Activated T-cell treated with anti-CD3 and anti-CD28 coated beads, Interleukin-2, amount 50 U/mL, for 48 hours (primary cell): ENCODE measurements at places on chromosomes 16 and 17.
A peak's percentile ranks its signal among the peaks of the same experiment; 100 is the strongest.

DNA sequence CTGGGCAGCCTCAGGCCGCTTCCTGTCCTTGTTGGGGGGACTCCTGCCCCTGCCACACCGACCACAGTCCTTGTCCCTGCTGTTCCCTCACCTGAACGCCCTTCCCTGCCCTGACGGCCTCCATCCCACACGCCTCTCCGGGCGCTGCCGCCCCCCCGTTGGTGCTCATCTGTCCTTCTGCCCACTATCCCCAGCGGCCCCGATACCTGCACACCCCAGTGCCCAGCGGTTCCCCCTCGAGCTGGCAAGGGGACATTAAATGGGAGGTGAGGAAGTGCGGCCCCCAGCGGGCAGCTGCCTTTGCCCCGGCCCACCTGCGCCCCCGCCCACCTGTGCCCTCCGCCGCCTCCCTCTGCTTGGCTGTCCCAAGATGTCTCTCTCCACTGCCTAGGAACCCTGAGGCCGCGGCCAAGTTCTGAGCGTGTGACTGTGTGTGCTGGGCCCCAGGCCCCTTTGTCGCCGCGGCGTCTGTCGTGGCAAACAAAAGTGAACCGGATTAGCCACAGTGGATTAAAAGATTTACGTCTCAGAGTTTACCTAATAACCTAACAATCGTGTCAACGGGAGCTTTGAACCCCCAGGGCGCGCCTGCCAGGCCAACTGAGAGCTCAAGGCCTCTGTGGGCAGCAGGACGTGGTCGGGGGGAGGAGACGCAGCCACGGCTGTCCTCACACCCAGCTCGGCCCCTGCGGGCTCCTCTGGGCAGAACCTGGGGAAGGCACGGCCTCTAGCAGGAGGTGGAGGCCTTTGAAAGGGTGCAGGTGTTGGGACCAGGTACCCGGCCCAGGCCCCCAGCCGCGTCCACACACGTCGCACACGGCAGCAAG lies 7.6 kb upstream of the AXIN1 start:
- DNase-seq, result no peak

DNA sequence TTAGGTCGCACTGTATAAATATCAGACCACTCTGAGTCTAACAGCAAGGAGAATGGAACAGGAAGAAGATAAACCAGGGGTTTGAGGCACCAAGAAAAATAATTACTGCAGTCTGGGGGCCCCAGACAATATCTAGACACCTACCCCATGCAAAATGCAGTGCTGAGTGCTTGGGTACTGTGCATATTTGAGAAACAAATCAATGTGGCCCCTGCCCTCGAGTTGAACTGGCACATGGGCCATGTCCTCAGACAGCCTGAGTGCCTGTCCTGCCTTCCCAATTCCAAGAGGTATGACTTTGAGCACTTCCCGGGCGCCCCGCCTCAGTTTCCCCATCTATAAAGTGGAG lies 6.2 kb upstream of the CIITA start:
- DNase-seq, result no peak

DNA sequence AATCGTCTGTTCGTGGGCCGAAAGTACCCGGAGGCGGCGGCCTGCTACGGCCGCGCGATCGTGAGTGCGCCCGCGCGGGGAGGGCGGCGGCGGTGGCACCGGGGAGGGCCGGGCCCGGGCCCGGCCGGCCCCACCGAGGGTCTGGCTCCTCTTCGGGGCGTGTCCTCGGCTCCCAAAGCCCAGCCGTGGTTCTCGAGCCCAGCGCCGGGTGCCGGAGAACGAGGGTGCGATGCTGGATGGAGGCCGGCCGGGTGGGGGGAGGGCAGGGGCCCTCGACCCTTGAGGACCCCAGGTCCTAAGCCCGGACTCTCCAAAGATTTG lies 375 bp downstream of the STUB1 start:
- DNase-seq, result no peak

- peak; percentile 78 for DNase-seq
Measured at GRCh38 chr16:31427441-31428278, 500 bp downstream of the COX6A2 start.

DNA sequence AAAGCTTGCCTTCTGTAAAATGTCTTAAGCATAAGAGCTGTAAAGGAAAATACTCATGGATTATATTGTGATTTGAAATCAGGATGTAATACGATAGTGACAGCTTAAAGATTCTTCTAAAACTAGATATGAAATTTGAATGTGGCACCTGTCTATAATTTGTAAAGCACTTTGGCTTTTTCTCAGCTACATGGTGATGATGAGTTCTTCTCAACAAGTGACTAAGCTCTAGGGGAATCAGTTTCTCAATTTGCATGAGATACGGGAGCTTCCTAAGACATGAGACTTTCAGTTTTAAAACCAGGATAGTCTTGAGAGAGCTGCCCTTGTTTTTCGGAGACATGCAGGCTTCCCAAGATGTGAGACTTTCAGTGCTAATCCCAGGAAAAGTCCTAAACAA lies 439.2 kb downstream of the CDH13 start:
- no peak for DNase-seq
